ENCODE measurements at places on chromosomes 3 and 15.

DNA sequence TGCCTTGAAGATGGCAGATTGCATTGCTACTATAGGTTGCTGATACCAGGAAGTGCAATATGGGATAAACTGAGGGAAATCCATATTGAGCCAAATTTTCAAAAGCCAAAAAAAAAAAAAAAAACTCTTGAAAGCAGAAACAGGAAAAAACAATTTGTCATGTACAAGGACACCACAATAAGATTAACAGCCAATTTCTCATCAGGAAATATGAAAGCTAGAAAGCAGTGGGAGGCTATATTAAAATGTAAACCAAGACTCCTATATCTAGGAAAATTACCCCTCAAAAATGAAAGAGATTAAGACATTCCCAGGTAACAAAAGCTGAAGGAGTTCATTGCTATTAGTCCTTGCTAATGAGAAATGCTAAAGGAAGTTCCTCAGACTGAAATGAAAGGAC lies 462.8 kb upstream of the DPH6 start:
- no peak for DNase-seq

DNA sequence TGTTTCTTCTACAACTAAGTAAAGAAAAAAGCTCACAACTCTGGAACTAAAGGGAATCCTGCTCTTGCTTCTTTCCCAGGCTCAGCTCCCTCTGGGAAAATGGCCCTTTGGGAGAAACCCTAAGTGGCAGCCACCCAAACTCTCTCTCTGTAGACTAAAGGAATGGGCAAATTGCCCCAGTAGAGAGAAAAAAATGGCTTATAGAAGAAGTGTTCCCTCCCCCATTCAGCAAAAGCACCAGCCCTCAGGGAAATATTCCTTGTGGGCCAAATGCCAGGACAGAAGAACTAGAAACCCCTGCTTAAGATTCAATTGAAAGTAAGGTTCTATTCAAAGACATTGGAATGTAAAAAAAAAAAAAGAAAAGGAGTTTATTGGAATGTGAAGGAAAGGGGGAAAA lies 603.7 kb upstream of the ALCAM start:
- no peak for DNase-seq

- DNase-seq, result no peak
These were observed 316.0 kb downstream of the RORA start for GRCh38 chr15:60912984-60913697.

DNA sequence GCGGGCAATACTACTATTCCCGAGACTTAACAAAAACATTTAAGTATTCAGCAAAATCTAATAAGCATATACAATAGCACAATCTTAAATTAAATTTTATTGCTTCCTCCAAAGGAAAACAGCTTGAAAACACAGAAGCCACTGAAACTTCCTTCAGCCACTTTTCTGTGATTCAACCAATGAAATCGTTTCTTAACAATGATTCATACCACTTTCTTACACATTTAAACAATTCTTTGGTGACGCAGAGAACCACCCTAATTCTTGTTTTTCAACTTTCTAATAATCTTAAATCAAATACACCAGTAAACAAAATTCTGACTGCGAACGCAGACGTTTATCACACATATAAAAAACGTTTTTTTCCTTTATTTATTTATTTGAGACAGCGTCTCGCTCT lies 4.1 kb downstream of the TJP1 start:
- no peak for DNase-seq

DNA sequence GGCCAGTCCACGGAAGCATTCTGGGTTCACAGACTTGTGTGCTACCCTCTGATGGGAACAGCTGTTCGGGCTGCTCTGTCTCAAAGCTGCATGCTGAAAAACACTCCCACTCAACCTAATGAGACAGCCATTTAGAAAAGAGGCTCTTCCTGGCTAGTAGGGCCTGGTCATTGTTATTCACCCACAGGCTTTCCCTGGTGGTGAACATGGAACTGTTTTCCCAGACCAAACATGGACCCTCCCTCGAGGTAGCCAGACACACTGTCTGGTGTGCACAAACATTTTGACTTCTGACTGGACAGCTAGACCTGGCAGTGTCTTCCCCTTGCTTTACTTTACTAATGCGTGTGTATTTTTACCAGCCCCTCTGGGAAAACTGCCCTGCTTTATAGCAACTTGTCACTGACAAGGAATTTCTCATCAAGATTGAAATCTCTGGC lies 39.0 kb downstream of the MECOM start:
- no peak for DNase-seq

GRCh38 chr15:48984021-48984710 lies 20.4 kb upstream of the SHC4 start:
- no peak for DNase-seq

All from activated T-cell treated with anti-CD3 and anti-CD28 coated beads, Interleukin-2, amount 50 U/mL, for 72 hours (primary cell).